ENCODE measurements at places on chromosomes 3 and 15.

DNA sequence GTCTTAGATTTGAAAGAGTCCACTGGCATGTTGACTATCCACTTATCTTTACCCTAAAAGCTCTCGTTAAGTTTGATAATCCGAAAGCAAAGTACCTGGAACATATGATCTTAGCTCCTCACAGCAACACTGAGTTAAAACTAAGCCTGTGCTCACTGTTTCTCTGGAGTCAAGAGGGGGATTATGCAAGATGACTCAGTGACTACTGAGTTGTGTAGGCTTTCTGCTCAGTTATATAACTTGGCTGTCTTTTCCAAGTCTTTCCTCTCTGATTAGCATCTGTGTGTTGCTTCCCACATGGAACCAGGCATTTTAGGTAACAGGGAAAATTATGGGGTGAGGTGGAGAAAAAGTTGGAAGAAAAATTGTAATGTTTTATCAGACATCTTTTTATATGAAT is 31.2 kb upstream of the MYO5C start:
- no peak for DNase-seq

DNA sequence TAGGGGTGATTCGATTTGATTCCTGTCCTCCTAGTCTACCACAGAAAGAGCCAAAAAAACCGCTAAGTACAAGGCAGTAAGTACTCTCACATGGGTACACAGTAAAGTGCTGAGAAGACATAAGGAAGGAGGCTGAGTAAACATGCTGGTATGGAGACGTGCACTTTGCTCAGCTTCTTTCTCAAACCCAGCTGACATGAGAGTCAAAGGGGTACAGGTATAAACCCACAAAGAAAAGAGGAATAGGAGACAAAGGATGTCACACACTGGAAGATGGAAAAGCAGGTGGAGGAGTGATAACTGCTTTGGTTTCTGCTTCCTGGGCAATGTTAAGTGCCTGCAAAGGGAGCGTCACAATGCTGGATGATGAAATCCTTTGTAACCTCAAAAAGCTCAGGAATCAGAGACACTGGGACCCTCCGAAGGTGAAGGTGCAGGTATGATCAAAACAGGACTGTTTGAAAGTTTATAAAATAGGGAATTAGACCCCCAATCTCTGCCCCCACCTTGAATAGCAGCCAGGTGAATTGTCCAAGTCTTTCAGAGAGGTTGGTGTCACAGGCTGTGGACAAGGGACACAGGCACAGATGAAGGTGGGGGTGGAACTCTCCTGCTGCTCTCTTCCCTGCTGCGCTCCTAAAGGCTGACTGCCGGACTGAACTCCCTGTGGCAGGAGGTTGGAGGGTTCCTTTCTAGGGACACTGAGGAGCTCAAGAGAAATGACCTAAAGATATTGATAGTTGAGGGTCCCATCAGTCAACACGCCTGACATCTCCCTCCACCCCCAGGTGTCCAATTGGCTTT is 101.8 kb downstream of the RAB11A start:
- DNase-seq, result no peak

DNA sequence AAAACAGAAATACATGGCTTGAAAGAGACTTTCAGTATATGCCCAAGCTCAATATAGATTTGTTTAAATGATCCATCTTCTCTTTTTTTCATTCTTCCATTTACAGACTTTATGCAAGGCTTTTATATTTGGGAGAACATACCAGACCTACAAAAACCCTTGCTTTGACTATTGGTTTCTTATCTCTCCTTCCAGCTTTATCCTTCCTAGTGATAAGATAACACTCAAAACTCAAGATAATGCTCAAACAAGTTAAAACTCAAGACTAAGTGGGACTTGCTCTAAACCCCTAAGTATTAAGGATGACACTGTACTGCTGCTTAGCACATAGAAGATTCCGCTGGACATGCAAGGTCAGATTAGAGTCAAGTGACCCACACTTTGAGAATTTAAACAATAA is 8.0 kb downstream of the TUSC7 start:
- no peak for DNase-seq

DNA sequence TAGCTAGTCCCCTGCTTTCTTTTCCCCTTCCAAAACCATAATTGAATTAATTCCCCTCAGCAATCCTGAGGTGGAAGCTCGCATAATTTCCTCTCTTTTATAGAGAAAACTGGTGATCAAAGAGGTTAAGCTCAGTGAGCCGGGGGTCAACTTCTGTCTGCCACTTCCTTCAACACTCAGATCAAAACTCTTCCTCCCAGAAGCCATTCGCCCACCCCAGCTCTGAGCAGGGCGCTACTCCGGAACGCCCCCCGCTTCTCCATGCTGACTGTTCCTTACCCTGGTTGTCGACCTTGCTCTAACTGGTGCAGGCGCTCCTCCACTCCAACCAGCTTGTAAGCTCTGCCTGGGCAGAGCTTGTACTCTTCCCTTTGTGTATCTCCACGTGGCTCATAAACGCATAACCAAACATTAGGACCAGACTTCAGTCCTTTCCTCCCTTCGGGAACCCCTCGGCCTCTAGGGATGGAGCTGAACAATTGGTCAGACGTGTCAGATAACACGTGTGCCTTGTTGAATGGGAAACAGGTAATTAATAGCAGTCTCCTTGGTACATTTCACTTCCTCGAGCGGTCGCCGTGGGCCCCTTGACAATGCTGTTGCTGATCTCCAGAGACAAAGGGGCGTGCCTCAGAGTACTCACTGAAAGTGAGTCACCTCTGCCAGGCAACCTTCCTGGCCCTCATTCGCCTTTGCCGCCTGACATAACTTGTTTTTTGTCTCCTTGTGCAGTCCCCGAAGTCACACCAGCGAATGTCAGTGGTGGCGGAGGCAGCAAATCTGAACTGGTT is 71.8 kb downstream of the IL5RA start:
- DNase-seq, result no peak

GRCh38 chr3:127715532-127715931 is 42.8 kb downstream of the ABTB1 start:
- no peak for DNase-seq

GRCh38 chr15:57158589-57158988 is 217.7 kb upstream of the CGNL1 start:
- DNase-seq, result no peak

DNA sequence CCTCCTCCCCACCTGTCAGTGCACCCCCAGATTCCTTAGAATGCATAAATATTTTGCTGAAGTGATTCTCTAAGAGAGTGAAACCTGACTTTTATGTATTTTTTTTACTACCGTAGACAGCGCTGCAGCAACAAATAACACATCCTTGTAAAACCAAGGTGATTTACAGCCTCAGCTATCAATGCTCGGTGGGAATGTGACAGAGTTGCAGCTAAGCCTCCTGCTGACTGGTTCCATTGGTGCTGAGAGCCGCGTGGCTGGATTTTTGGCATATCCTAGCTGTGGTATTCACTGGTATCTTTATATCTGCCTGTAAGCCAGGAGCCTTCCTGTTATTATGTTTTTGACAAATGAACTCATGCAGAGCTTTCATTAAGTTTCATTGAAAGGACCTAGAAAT is 11.0 kb downstream of the FGD5 start:
- no peak for DNase-seq
